Femur (tissue), 1 donor: ENCODE measurements at places on chromosomes 4 and X.

- no peak for DNase-seq
These were observed 115.7 kb upstream of the GATB start for GRCh38 chr4:151876381-151876988.

DNA sequence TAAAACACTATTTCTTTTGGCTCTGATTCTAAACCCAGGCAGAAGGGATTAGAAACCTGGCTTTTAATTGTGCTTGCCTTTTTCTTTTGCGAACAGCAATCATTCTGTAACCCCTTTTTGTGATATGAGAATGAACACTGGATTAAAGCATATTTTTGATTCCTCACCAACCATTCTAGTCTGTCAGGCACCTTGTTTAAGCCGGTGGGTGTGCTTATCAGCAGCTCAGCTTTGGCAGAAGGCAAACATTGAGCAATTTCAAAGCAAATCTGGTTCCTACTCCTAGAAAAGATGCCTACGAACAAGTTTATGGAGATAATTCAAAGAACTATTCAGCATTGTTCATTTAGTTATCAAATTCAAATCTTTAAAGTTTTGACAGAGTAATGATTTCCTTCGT lies 265.1 kb upstream of the FAM241A start:
- DNase-seq, result no peak

DNA sequence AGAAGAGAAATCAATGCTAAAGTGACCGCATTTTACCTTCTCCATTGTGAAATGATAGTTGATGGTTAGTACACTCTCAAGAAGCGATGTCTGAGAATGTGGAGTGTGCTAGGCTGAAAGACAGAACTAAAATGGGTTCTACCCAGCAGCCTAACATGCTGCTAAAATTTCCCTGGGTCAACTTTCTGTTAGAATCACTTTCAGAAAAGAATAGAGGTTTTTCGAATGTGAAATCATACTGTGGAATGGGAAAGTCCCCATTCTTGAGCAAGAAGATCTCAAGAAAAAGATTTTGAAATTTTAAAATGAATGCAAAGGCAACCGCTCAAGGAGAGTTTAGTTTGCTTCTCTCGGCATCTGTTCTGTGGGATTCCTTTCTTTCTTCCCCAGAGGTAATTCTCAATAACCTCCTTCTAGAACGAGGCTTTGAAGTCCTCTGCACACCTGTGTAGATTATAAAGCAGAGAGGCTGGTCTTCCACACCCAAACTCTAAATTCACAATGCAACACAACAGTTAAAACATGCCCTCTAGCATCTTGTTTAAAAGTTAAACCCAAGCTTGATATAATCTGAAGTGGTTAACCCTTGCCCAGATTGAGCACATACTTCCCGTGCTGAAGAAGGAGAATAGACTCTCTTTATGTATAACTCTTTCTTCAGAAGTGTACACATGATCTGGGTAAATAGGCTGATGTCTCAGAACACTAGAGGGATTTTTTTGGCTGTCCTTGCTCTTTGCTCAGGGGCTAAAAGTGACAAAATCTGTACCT lies 208.7 kb upstream of the KLF3 start:
- DNase-seq, result no peak

DNA sequence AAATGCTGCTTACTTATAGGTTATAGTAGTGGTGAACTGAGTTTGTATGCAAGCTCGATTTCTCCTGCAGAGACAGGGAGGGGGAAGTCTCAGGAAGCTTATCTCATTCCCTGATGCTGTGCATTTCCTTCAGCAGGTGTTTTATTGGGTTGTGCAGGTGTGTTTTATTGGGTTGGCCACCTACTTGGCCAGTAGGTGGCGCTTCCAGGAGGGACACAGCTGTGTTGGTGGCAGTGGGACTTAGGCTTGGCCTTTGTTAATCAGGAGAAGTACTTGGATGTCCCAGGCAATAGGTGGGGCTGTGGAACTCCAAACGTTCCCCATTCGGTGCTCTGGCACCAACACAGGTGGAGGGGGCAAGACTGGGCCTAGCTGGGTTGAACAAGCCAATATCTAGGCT lies 196.0 kb upstream of the DCAF8L1 start:
- no peak for DNase-seq

DNA sequence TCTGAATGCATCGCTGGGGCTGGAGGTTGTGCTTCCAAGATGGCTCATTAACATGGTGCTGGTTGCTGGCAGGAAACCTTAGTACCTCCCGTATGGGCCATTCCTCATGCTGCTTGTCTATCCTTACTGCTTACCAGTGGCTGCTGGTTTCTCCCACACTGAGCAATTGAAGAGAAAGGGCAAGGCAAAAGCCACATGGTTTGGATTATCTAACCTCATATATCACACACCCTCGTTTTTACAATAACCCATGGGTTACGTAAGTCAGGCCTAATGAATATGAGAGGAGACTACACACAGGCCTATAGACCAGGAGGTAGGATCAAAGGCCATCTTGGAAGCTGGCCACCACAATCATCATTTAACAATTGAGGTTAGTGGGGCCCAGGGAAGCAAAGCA lies 141.8 kb upstream of the EDNRA start:
- DNase-seq, result no peak

GRCh38 chrX:19627081-19627480 lies 111.8 kb upstream of the MAP3K15 start:
- DNase-seq, result no peak

- no peak for DNase-seq
These were observed 5.4 kb downstream of the DAPP1 start for GRCh38 chr4:99821918-99822503.

DNA sequence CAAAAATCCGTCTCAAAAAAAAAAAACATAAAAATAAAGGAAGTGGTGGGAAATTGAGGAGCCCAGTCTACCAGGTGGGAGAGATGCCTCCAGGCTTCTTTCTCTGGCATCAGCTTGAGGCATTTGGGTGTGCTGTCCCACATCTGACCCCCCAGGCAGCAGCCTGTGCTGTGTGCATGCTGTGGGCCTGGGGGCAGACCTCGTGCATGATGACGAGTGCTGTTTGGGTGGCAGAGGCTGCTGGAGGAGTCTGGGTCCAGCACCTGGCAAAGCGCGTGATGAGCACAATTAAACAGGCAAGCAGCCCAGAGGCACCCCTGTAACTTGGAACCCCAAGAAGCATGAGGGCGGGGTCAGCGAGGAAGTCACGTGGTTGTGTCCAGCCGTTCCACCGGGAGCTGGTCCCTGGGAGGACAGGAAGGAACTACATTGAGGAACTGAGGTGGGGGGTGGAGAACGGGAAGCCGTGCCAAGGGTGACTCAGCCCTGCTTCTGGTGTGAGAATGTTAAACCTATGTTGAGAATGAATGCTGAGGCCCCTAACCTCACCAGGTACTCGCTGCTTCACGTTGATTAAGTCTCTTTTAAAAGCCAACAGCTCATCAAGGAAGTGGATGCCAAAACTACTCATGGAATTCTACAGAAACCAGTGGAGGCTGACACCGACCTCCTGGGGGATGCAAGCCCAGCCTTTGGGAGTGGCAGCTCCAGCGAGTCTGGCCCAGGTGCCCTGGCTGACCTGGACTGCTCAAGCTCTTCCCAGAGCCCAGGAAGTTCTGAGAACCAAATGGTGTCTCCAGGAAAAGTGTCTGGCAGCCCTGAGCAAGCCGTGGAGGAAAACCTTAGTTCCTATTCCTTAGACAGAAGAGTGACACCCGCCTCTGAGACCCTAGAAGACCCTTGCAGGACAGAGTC lies 6.1 kb downstream of the TACC3 start:
- DNase-seq, result peak; percentile 56

DNA sequence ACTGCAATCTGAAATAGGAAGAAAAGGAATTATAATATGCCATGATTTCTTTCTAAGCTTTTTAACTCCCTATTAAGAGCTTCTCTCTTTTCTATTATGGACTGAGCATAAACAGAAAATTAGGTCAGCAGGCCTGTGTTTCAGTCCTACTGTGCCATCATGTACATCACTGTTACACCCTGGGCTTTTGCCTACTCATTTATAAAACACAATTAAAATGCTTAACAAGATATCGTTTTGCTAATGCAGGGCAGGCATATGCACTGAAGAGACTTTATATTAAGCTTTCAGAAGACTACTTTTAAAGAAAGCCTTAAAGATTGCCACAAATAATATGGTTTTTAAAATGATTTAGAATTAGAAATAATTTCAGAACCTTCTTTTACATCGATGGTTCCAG lies 828 bp upstream of the BBS12 start:
- DNase-seq, result no peak

DNA sequence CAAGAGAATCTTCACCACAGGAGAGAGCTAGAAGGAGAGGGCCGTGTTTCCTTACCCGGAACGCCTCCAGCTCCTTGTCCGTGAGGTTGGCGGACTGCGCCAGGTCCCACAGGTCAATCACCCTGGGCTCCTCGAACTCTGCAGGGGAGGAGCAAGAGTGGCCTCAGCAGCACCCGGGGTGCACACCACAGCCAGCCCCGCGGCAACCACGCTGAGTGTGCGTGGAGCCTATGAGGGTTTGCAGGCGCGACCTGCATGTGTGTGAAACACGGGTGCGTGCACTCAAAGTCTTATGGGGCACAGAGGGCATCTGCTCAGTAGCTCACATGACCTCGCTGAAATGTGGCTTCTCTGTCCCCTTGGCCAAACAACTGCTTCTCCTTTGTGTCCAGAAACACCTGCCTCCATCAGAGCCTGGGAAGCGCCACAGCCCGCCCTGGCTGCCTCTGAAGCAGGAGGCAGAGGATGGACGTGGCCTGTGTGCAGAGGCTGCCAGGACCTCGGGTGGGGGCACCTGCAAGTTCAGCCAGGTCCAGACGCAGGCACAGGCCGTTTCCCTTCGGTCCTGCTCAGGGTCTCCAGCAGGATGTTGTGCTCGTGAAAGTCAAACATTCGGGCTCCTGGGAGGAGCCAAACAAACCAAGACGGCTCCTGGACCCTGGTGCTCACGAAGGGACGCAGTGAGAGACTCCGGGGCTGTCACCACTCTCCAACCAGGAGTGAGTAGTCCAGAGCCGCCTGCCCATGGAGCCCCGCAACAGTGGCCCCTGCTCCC lies 16.0 kb downstream of the LRPAP1 start:
- DNase-seq, result no peak

DNA sequence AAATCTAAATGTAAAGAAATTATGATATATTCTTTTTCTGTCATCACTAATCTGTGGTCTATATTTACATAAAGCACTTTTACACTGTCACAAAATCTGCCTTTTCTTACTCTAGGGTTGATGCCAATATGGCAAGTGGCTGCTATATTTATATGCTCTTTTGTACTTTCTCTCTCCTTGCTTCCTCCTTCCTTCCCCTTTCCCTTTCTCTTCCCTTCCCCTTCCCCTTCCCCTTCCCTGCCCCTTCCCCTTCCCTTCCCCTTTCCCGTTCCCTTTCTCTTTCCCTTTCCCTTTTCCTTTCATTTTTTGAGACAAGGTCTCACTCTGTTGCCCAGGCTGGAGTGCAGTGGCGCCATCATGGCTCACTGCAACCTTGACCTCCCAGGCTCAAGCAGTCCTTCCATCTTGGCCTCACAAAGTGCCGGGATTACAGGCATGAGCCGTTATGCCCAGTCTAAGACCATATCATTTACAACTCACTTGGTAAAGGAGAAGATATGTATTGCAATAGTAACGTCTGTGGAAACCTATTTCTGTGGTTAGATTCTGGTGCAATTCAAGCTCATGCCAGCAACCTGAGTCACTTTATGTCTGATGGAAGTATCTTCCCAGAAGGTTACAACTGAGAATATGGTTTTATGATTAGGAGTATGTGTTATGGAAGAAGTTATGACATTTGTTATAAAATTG lies 13.9 kb upstream of the PLAC8 start:
- no peak for DNase-seq

DNA sequence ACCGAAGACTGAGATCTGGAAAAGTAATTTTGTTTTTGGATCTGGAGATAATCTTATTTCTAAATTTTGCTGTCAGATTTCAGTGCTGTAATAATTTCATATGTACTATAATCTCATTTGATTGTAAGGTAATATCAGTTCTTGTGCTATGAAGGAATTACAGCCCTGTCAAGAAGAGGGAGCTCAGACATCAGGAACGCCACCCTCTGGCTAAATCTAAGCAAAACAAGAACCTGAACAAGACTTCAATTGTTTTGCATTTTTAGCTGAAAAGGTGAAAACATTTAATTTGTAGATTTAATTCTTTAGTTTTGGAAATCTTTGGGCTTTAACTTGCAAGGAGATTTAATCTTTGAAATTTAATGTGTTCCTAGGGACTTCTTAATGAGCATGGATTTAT lies 525.4 kb upstream of the HS3ST1 start:
- DNase-seq, result no peak

- DNase-seq, result no peak
These were observed 932.6 kb downstream of the C4orf33 start for GRCh38 chr4:130028552-130028951.

- DNase-seq, result no peak
These were observed 41.9 kb downstream of the PLS3 start for GRCh38 chrX:115602729-115603389.

DNA sequence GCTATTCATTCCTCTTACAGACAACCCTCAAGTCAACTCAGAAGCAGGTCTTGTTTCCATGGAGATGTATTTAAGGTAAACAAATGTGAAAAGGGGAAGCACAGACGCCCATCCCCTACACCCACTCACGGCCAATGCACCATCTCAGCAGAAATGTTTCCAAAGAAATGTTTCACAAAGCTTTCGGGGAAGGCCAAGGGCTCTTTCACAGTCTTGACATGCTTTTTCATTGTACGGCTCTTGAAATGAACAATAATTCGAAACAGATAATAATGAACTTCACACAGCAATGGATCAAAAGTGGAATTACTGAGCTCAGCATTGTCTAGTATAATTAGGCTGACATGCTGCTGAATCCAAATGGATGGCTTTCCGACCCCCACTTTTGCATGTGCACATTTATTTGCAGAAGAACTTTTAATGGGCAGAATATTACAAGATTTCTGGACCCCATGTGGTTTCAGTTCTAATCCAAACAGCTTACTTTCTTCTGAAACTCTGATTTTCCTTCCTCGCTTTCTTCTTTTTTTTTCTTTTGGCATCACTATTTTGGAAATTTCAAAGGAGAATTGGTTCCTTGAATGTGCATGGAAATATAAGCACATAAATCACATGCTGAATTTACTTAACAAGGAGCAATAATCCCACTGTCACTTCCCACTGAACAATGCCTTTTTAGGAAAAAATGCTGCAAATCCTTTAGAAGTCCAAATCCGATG lies 160.9 kb downstream of the SMIM20 start:
- peak; percentile 68 for DNase-seq

DNA sequence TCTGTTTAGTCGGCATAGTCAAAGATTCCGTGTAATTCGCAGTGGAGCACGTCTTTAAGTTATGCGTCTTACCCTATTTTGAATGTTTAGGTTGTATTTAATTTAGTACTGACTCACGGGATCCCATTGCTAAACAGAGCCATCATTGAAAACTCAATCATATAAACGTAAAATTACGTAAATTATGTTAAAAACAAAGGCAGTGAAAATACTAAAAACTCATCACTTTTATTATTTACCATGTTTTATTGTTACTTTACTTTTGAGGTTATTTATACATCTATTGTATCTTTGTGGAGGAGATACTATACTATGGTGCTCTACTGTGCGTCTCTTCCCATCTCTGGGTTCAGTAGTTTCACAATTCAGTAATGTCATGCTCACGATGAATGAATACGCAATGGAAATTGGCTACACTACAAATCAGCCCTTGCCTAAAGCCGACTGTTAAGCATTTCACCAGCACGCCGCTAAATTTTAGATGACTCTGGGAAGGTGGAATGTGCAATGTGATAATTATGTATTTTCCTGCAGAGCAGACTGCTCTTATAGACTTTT lies 944 bp downstream of the FUNDC2 start:
- peak; percentile 33 for DNase-seq
